Femur (tissue), 1 donor: ENCODE measurements at places on chromosomes 3 and 15.

DNA sequence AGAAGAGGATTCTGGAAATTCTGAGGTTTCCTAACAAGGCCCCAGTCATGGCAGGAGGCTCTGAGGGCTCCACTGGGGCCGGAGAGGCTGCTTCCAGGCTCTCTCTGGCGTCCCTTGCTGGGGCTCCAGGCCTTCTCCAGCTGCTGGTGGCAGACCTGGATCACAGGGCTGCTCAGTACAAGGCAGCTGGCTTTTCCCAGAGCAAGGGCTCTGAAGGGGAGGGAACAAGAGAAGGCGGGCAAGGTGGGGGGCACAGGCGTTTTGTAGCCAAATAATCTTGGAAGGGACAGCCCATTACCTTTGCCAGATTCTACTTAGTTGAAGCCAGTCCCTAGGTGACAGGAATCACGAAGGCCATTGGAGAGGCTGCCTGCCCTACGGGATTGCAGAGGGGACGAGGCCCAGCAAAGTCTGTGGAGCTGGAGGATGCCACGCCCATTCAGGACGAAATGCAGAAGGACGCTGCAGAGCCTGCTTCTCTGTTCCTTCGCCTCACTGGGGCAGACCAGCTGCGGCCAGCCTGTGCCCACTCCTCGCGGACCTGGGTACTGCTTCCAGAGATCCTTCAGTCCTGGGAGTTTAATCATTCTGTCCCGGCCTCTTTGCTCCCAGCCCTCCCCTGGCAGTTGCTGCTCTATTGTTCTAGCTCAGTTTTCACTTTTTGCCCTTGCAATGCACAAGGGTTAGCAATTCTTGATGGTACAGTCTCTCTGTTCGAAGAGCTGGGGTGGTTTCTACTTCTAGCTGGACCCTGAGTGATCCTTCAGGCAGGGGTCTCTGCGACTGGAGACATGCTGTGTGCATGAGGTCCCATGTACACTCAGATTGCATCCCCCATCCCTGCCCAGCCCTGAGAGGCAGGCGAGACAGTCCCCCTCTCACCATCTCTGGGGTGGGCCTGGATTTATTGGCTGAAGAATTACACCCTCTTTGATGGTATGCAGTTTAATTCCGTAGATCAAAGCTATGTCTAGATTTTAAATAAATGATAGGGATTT lies 149.3 kb upstream of the MEF2A start:
- peak; percentile 12 for DNase-seq

DNA sequence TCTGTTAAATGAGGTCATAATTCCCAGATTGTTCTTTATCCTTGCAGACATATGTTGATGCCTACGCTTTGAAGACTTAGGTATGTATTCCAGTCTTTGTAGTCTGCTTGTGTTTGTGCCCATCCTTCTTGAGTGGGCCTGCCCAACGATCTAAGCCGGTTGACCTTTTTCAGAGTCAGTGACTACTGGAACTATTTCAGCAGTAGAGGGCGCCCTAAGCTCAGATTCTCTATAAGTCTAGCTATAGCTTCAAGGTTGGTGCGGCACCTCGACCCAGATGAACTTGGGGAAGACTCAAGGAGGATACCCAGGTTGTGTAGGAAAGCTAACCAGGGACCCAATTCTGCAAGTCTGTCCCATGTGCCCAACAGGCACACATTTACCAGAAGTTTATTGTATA lies 228.8 kb upstream of the PPP2R3A start:
- no peak for DNase-seq

DNA sequence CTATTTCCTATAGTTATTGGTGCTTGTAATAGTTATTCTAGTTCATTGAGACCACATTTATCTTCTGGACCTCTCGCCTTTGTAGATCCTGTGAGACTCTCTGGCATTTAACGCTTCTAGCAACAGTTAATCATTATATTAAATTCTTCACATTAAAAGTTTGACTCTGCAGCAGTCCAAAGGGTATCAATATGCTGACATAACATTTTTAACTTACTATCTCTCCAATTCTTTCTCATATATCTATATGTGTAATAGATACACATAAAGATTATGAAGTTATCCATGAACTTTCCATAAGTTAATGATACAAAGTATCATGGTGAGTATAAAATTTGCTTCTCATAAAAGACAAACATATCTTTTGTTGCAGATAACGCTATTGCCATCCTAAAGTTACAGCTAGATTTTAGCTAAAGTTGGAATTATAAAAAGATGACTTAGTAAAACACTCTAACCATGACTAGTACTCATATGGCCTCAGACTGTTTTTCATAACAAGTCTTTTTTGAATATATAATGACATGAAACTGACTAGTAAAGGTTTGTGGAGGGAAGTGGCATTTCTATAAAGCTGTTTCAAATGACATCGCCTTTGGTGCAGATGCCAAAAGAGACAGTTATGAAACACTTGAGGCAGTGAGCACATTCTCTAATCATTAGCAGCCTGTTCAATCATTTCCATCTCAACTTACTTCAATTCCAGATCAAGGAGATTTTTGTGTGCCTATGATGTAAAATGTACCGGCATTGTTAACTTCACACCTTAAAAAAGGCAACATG lies 379.3 kb upstream of the CBLB start:
- DNase-seq: no peak

- DNase-seq: no peak
Measured at GRCh38 chr3:43729707-43730414, 39.1 kb downstream of the ABHD5 start.

DNA sequence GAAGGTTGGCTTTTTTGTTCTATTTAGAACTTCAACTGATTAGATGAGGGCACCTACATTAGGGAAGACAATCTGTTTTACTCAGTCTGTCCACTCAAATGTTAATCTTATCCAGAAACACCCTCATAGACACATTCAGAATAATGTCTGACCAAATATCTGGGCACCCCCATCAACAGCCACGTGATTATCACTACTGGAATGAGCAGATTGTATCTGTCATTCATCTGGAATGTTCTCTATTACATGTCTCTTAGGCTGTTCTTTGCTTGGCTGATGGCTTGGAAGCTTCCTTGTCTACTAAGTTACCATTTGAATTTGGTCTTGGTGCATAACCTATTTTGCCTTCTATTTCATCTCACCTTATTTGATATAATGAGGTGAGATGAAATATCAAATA lies 15.7 kb upstream of the LRRC58 start:
- no peak for DNase-seq
